ENCODE measurements at places on chromosomes 1 and 21. TPM values are rescaled to one million over a fixed set of nuclear protein-coding genes. Genes with fewer than 3 reads are reported as not detected.

DNA sequence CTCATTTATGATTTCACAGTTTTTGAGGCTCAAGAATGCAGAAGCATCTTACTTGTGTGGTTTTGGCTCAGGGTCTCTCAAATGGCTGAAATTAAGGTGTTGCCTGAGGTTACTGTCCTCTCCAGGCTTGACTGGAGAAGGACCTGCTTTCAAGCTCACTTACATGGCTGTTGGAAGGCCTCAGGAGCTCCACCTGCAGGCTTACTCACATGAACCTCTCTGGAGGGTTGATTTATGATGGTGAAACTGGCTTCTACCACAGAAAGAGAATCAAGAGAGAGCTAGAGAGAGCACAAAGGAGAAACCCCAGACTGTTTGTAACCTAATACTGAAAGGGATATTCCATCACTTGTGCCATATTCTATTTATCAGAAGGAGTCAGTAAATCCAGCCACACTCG, 6.2 kb upstream of the KCNK2 start:
- DNase-seq, result peak; percentile 46
- H3K27me3 ChIP-seq, result no peaks in the 10 kb centered on the region
- H3K36me3 ChIP-seq, result no peaks in the 10 kb centered on the region
- no peak overlapping the region for H3K27ac ChIP-seq
- H3K4me1 ChIP-seq, result no peaks in the 10 kb centered on the region

- DNase-seq, result no peak
- no peaks in the 10 kb centered on the region for H3K4me1 ChIP-seq
- no peaks in the 10 kb centered on the region for H3K27me3 ChIP-seq
- H3K27ac ChIP-seq, result no peak overlapping the region
- no peaks in the 10 kb centered on the region for H3K36me3 ChIP-seq
- H3K4me3 ChIP-seq, result no peak overlapping the region
Observed at GRCh38 chr1:76260279-76260678, 185.7 kb downstream of the ST6GALNAC3 start.

DNA sequence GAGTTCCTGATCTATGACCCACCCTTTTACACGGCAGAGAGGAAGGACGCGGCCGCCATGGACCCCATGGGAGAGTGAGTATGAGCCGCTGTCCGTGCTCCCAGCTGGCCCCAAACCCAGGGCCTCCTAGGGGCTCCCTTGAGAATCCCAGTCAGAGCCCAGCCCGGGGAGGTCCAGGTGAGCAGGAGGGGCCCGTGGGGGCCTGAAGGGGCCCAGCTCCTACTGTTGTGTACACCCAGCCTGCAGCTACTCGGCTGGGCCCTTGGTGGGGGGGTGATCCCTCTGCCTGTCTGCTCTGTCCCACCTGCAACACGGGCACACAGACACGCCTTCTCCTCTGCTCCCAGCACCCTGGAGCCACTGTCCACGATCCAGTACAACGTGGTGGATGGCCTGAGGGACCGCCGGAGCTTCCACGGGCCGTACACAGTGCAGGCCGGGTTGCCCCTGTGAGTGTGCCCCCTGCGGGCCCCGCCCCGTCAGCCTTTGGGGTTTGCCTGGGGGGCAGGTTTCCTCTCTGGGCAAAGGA, 28.6 kb upstream of the LRRC3 start:
- no peaks in the 10 kb centered on the region for H3K4me1 ChIP-seq
- H3K27me3 ChIP-seq, result no peaks in the 10 kb centered on the region
- H3K36me3 ChIP-seq, result no peaks in the 10 kb centered on the region
- H3K4me3 ChIP-seq, result no peak overlapping the region
- H3K27ac ChIP-seq, result no peak overlapping the region

DNA sequence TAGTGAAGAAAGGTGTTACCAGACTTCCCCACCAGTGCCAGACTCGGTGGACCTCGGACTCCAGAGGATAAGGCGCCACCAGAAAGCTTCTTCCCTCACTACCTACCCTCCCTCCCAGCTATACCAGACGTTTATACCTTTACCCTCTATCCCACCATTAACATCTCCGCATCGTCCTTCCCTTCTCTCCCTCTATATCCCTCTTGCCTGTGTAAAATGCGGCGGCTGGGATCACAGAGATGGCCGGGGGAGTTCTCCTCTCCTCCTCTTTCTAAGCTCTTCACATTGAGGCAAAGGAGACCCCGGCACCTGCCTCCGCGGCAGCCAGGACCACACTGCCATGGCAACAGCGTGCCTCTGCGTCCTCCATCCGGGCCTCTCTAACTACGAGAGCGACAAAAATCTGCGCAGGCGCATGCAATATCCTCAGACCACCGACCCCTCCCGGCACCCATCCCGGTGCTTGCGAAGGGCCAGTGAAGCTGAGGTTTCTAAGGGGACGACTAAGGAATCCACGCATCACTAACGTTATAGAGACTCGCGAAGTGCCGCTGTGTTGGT, at the start of gene CCDC181:
TSS of gene CCDC181 (minus strand) at position 394 of the 561 bp plus-strand sequence. CDS start 2,547 bp downstream, outside the sequence.
- DNase-seq, result no peak
- H3K36me3 ChIP-seq, result no peaks in the 10 kb centered on the region
- no peaks in the 10 kb centered on the region for H3K4me1 ChIP-seq
- no peak within 1 kb of the TSS for H3K27ac ChIP-seq
- H3K4me3 ChIP-seq, result no peak within 1 kb of the TSS

GRCh38 chr1:203239081-203239480, 9.6 kb upstream of the CHIT1 start:
- no peak overlapping the region for H3K4me3 ChIP-seq
- H3K36me3 ChIP-seq, result no peaks in the 10 kb centered on the region
- DNase-seq, result no peak

DNA sequence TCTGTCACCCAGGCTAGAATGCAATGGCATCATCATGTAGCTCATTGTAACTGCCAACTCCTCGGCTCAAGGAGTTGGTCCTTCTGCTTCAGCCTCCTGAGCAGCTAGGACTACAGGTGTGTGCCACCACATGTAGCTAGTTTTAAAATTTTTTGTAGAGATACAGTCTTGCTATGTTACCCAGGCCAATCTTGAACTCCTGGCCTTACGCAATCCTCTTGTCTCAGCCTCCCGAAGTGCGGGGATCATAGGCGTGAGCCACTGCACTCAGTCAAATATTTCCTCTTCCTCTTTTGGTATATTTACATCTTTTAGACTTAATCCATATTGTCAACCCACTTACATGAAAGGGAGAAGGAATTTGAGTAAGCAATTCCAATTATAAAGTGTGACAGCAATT, 121.1 kb downstream of the EVI5 start:
- H3K36me3 ChIP-seq, result no peaks in the 10 kb centered on the region
- DNase-seq, result no peak
- no peak overlapping the region for H3K4me3 ChIP-seq

GRCh38 chr1:245606157-245606725, 451.5 kb downstream of the KIF26B start:
- peaks cover 30% of the 10 kb centered on the region for H3K4me1 ChIP-seq
- H3K27ac ChIP-seq, result no peak overlapping the region
- H3K36me3 ChIP-seq, result no peaks in the 10 kb centered on the region

- DNase-seq, result no peak
- H3K27me3 ChIP-seq, result no peaks in the 10 kb centered on the region
- no peaks in the 10 kb centered on the region for H3K4me1 ChIP-seq
- no peaks in the 10 kb centered on the region for H3K36me3 ChIP-seq
Observed at GRCh38 chr1:33332357-33332789, 11.5 kb upstream of the A3GALT2 start.

DNA sequence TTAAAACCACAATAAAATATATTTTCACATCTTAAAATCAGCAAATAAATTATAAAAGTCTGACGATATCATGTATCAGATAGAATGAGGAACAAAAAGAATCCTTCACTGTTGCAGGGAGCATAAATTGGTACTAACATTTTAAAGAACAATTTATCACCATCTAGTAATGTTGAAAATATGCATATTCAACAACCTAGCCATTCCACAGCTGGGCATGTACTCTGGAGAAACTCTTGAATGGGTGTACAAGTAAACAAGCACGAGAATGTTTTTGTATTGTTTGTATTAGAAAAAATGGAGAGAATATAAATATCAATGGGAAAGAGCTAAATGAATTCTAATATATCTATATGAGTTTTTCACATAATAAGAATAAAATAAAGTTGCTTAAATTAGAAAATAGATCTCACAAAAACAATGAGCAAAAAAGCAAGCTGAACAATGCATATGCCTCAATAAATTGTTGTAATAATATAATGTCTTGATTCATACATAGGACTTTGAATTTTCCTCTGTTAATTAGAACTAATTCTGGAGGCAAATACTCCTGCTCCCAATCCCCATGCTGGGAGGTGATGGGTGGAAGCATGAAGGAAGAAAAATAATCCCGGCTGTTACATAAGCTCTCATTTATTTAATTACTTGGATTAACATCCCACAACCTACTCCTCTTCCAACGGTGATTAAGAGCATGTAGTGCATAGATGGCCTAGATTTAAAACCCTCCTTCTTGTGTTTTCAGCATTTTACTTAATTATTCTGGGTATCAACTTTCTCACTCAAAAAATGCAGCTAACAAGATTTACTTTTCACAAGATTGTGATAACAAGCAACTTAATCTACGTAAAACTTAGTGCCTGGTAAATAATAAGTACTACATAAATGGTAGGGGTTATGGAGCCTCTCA, 5.5 kb upstream of the FMO2 start:
- H3K27ac ChIP-seq, result no peak overlapping the region
- no peak overlapping the region for H3K4me3 ChIP-seq
- DNase-seq, result no peak

GRCh38 chr1:3022511-3022973, 1.3 kb downstream of the ACTRT2 start:
- no peak overlapping the region for H3K4me3 ChIP-seq
- no peak for DNase-seq
- H3K27ac ChIP-seq, result no peak overlapping the region

DNA sequence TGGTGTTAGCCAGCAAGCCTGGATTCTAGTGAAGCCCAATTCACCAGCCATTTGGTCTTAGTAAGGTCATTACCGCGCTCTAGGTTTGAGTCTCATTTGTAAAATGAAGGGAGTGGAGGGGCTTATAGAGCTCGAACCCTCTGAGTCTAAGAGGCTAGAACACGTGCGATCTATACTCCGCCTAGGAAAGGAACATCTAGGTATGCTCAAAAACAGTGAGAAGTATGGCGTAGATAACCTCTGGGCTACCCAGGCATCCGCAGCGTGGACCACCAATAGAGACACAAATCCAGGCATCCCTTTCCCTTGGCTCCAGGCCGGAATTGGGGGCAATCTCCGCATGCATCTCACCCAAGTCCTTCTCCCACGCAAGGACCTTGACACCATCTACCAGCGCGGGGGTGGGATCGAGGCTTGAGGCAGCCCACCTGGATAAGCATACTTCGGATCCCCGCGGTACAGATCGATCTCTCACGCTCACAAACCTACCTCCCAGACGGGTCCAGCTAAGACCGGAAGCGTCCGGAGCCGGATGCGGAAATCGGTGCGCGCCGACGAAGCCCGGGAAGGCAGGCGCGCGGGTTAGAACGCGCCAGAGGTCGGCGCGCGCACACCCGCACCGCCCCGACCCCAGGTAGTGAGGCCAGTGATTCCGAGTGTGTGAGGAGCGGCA, at the start of gene METTL25B:
TSS of gene METTL25B (plus strand) at position 544 of the 673 bp plus-strand sequence. CDS start 636 bp downstream, outside the sequence.
- H3K27me3 ChIP-seq, result no peaks in the 10 kb centered on the region
- peak within 1 kb of the TSS; percentile 90 for H3K4me3 ChIP-seq
- H3K27ac ChIP-seq, result peak within 1 kb of the TSS; percentile 96
- H3K36me3 ChIP-seq, result peaks cover 4% of the 10 kb centered on the region

- no peaks in the 10 kb centered on the region for H3K27me3 ChIP-seq
- H3K27ac ChIP-seq, result no peak overlapping the region
- peaks cover 56% of the 10 kb centered on the region for H3K4me1 ChIP-seq
- H3K36me3 ChIP-seq, result no peaks in the 10 kb centered on the region
Observed at GRCh38 chr1:41236781-41237180, 5.3 kb downstream of the SCMH1 start.

DNA sequence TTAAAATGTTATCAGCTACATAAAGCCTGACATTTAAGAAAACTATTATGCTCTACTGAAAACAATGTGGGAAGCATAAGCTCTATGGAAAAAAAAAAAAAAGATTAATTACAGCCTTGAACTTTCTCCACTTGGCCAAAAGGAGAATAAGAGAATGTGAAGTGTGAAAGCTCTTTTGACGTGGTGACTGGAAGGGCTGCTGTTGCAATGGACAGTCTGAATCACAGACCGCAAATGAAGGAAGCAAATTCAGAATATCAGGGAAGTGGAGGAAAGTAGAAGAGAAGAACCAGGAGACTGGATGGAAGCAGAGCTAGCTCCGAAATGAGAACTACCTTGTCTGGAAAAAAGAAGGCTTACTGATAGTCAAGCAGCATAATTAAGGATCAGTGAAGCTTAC, 106.8 kb downstream of the AK5 start:
- H3K4me1 ChIP-seq, result no peaks in the 10 kb centered on the region
- no peak overlapping the region for H3K4me3 ChIP-seq
- H3K36me3 ChIP-seq, result no peaks in the 10 kb centered on the region
- H3K27ac ChIP-seq, result no peak overlapping the region
- H3K27me3 ChIP-seq, result no peaks in the 10 kb centered on the region

- H3K27me3 ChIP-seq, result no peaks in the 10 kb centered on the region
- H3K36me3 ChIP-seq, result no peaks in the 10 kb centered on the region
- H3K27ac ChIP-seq, result no peak overlapping the region
Observed at GRCh38 chr1:196403803-196404690, 204.2 kb downstream of the KCNT2 start.

- no peaks in the 10 kb centered on the region for H3K4me1 ChIP-seq
- DNase-seq, result no peak
- H3K36me3 ChIP-seq, result no peaks in the 10 kb centered on the region
- no peaks in the 10 kb centered on the region for H3K27me3 ChIP-seq
Observed at GRCh38 chr1:247378334-247379073, 37.5 kb upstream of the NLRP3 start.

DNA sequence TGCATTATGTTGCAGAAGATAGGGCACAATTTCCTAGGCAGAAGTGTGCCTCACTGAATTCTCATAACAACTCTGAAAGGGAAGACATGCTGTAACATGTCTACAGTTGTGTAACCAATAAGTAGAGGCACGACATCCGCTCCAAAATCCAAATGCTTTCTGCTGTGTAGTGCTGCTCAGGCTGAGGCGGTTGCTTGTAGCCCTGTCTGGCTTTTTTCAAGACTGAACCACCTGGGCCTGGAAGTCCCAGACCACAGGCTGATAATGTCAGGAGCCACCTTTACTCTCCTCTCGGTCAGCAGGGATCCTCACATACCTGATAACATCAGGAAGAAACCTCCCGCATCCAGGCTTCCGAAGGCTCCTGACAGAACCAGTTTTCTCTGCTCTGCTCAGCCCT, 10.9 kb downstream of the AKNAD1 start:
- no peak for DNase-seq
- no peaks in the 10 kb centered on the region for H3K4me1 ChIP-seq
- no peaks in the 10 kb centered on the region for H3K36me3 ChIP-seq
- H3K27ac ChIP-seq, result peak overlapping the region; percentile 21
- H3K27me3 ChIP-seq, result no peaks in the 10 kb centered on the region

- H3K4me1 ChIP-seq, result no peaks in the 10 kb centered on the region
- H3K27me3 ChIP-seq, result no peaks in the 10 kb centered on the region
- H3K27ac ChIP-seq, result no peak overlapping the region
- H3K4me3 ChIP-seq, result no peak overlapping the region
- H3K36me3 ChIP-seq, result no peaks in the 10 kb centered on the region
Observed at GRCh38 chr1:204598319-204598969, 82.2 kb downstream of the MDM4 start.

AMY1B gene
- total RNA-seq, result not detected

KLHDC9 gene
- total RNA-seq, result 2.2 TPM

FCRL5 gene
- not detected for total RNA-seq

LCE3D gene
- not detected for total RNA-seq

IL20 gene
- not detected for total RNA-seq

ATP1A2 gene
- not detected for total RNA-seq

PPIAL4G gene
- total RNA-seq, result not detected
